ENCODE measurements at places on chromosomes 7 and 10.

DNA sequence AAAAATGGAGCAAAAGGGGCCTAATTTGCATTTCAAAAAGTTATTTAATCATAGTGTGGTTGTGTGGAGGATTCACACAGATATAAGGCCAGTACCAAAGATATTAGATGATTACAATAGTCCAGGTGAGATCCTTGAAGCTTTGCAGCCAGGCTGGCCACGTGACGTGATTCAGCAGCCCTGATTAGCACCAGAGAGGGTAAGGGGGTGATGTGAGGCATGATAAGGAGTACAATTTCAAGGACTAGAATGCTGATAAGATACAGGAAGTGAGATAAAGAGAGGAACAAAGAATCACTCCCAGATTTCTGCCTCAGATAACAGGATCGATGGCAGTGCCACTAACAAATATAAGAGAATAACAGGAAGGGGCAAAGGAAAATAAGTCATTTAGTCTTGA lies 108.4 kb upstream of the PALS2 start:
- DNase-seq: no peak

DNA sequence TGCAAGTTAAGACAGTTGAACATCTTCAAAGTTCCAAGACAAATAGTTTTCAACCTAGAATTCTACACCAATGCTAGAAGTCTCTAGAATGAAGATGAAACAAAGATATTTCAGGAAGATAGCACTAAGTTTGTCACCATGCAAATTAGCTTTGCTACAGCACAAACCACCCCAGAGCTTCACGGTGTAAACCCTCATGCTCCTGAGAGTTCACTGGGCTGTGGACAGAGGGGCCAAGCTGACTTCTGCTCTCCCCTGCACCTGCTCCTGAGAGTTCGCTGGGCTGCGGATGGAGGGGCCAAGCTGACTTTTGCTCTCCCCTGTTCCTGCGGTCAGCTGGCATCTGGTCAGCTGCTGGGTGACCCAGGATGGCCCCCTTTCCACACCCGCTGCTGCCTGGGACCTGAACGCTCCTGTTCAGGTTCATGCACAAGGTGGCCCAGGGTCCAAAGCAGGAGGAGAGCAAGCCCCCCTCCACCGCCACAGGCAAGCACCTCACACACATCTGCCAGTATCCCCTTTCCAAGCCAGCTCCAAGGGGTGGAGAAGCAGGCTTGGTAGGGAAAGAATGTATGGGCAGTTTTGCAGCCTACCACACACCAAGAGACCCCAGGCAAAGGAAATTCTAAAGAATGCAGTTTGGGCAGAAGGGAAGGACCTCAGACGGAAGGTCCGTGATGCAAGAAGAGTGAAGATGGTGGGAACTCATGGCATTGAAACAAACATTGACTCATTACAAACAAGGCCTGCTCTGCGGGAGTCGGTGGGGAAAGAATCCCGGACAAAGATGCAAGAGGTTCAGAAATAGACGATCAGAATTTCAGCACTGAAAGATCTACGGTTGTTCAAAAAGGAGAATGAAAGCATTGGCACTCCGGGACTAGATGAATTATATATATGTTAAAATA lies 137.8 kb upstream of the PPP2R2D start:
- DNase-seq: no peak

GRCh38 chr7:72706521-72706920 lies 121.5 kb downstream of the TYW1B start:
- DNase-seq: no peak

DNA sequence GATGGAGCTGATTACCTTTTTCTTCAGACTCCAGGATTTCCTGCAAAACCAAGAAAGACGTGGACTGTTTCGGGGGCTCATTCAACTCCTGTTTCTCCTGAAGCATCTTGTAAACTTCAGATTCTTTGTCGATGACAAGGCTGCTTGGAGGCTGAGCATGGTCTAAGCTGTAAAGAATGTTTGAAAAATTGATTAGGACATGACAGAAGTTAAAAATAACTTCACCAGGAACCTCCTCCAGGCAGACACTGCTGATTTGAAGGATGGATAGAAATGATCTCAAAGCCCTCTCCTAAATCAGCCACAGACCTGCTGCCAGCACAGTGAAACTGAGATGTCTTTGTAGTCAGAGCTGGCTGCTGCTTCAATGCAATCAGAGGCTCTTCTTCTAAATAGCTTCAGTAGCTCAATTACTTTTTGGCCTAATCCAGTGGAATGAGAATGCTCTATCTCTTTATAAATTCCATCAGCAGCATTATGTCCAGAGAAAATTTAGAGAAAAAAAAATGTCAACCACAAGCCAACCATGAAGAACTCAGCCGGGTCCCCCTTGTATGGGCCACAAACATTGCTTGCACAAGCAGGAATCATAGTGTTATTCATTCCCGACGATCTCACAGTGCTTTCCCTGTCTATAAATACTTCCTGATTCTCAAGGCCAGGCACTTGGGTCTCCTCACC lies 43.5 kb downstream of the PDLIM1 start:
- no peak for DNase-seq

DNA sequence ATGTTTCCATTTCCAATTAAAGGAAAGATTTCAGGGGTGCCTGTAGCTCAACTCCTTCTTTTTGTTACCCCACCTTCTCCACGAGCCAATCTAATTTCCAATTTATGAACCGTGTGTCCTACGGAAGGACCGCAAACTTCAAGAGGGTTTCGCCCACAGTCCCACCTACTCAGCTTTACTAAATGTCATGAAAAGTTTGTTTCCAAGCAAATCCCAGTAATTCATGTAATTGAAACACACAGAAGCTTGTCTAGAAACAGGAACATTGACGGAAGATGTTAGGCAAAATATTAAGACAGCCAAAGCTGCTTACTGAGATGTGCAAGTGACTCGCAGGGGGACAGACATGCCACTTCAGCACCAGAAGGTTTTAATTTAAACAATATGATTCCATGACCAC lies 32.9 kb upstream of the LYZL1 start:
- DNase-seq: no peak

DNA sequence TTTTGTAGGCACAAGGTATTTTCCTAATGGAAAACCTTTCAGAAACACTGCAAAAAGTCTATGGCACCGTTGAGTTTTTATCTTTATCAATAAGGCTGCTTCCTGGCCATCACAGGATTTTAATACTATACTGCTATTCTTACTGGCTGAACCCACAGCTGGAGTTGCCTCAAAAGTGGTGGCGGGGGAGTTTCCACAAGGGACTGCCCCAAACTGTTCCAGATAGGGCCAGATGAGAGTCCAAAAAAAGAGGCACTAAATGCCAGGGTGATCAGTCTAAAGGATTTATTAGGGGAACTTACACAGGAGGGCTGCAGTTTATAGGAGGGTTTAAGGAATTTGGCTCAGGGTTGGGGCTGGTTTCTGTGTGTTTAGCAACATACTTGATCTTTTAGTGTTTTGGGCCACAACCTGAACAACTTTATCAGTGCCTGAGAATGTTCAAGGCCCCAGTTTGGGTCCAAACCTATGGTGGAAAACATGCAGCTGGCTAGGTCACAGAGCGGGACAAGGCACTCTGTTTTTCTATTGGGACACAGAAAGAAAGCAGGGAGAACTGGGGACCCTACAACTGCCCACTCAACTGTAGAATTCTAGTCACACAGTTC lies 41.4 kb downstream of the STAM start:
- DNase-seq: no peak

- DNase-seq: no peak
These were observed 99.9 kb upstream of the JAZF1 start for GRCh38 chr7:28280516-28280915.

DNA sequence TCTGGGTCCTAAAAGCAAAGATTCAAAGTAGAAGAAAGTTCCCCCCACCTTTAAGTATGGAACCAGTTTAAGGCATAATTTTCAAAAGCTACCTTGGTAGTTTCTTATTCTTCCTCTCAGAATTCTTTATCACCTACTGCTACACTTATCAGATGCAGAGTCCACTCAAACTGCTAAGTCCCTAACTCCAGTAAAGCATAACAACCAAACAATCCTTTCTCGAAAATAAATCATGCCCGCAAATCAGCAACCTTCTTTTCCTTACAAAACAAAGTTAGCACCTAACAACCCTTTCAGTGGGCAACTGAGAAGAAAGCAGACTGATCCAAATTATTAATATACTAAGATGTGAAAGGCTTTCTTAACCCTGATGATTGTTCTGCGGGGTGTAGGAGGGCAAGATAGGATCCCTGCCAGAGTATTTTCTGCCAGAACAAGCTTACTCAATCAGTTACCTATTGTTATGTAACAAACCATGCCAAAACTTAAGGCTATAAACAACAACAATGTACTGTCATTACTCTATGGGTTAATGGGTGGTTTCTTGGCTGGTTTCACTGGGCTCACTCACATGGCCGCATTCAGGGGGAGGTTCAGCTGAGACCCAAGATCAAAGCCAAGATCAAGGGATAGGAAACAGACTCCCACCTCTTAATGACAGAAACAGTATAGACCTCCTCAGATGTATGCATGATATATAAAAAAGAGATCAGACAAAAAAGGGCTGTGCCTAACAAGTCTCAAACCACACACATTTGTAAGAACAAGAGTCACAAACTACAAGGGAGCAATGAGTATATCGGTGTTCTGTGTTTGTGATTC lies 42.0 kb downstream of the CCDC6 start:
- DNase-seq: no peak

- no peak for DNase-seq
These were observed 316.9 kb upstream of the SP8 start for GRCh38 chr7:21103426-21104123.

- no peak for DNase-seq
These were observed 29.2 kb upstream of the AP5Z1 start for GRCh38 chr7:4745971-4746919.

DNA sequence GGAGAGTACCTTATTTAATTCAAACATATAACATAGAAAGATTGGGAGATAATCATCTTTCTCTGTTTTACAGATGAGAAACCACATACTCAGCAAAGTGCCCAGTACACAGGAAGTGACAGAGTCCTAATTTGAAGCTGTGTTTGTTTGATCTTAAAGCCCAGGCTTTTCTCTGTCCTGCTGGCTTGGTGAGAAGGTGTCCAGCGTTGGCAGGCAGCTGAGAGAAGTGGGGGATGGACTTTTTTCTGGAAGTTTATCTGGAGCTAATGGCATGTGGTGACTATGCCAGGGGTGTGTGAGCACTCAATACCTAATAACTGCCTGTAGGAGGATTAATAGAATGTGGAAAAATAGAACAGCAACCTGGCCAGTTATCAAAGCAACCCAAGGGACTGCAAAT lies 60.8 kb downstream of the NPSR1 start:
- DNase-seq: no peak

All from stimulated activated CD4-positive, alpha-beta T cell treated with anti-CD3 and anti-CD28 coated beads, Interleukin-4, amount 100 ng/mL, for 48 hours (primary cell).